ENCODE measurements at places on chromosomes 1 and 21.

- no peak for DNase-seq
These were observed at the start of gene SPATA46 for GRCh38 chr1:162376691-162377090. Gene SPATA46, minus strand, starts transcription at chr1:162376854. Its CDS starts 64 bp downstream, at chr1:162376790.

- no peak for DNase-seq
These were observed 31.7 kb upstream of the RGS16 start for GRCh38 chr1:182635871-182636270.

GRCh38 chr1:18927082-18927653, 24.8 kb upstream of the ALDH4A1 start:
- DNase-seq: peak; percentile 20

DNA sequence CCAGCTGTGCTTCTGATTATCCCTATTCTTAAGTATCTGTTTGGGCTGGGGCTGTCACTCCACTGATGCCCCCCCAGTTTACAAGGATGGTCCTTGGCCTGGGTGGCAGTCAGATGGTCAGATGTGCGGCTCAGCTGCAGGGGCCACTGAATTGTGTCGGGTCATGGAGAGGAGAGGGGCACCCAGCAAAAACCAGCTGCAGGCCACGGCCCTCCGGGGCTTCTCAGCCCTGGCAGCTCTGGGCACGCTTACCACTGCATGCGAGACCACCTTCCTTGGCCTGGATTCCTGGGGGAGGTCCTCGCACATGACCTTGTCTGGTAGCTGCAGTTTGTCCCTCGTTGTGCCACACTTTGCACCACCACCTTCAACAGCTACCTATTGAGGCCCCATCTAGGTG, 164.9 kb upstream of the TMEM51 start:
- DNase-seq: no peak

- DNase-seq: no peak
These were observed 14.8 kb upstream of the TMEM240 start for GRCh38 chr1:1554926-1555915.

- no peak for DNase-seq
These were observed 16.3 kb upstream of the ERVH48-1 start for GRCh38 chr21:42941696-42942085.

GRCh38 chr1:191629836-191630235, 528.4 kb upstream of the RGS18 start:
- no peak for DNase-seq

DNA sequence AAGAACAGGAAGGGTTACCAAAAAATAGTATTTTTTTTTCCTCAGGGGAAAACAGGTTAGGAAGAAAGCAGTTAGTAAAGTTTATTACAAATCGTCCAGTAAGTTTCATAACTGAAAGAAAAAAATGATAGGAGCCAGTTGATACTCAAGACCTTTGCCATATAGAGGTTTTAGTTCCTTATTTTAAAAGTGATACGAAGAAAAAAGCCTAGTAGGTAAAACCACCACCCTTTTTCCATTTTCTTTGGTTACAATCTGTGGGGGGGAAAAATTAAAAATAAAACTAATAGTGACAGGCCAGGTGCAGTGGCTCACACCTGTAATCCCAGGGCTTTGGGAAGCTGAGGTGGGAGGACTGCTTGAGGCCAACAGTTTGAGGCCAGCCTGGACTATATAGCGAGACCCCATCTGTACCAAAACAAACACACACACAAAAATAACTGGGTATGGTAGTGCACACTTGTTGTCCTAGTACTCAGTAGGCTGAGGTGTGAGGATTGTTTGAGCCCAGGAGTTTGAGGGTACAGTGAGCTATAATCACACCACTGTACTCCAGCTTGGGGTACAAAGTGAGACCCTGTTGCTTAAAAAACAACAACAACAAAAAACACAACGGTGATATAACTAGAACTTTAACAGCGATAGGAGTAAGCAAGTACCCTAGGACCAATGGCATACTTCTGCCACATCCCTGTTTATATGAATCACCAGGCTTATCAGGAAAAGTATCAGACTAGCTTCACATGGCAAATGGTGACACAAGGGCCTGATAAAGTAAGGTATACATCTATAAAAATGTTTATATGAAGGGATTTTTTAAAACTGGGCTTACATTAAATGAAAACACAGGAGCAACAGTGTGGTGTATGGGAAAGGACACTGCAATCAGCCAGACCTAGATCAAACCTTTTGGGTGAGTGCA, 5.4 kb downstream of the TMEM59 start:
- no peak for DNase-seq
